ENCODE measurements at places on chromosomes 6 and 20. TPM values are rescaled to one million over a fixed set of nuclear protein-coding genes. Genes with fewer than 3 reads are reported as not detected.
A peak's percentile ranks its signal among the peaks of the same experiment; 100 is the strongest.

DNA sequence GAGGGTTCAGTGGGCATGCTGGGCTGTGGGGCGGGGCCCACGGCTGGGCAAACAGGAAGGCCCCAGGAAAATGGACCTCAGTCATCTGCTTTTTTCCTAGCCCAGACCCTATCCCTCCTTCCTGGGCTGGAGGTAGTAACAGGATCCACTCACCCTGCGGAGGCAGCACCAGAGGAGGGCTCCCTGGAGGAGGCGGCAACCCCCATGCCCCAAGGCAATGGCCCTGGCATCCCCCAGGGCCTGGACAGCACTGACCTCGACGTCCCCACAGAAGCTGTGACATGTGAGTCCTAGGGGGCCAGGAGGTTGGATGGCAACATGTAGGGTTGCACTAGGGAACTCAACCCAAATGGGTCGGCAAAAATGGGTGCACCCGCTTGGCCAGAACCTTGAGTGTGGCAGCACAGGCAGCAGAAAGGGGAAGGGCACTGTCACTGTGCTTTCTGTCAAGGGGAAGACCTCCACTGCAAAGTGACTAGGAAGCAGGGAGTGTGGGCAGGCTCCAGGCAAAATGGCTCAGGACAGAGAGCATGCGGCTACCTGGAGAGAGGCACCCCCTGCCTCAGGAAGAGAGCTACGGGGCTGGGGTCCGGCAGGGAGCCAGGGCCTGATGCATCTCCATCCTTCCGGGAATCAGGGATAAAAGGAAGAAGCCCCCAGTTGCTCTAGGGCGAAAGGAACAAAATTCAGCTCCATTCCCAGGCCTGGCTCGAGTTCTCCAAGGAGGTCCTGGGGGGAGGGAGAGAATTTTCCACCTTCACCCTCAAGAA lies 7.9 kb downstream of the MDFI start:
- DNase-seq = no peak

GPX5 gene
- total RNA-seq = not detected

HLA-DQB1 gene
- total RNA-seq = 3.5 TPM

GRCh38 chr6:33721508-33721907 lies 10.0 kb upstream of the UQCC2 start:
- DNase-seq = no peak

DNA sequence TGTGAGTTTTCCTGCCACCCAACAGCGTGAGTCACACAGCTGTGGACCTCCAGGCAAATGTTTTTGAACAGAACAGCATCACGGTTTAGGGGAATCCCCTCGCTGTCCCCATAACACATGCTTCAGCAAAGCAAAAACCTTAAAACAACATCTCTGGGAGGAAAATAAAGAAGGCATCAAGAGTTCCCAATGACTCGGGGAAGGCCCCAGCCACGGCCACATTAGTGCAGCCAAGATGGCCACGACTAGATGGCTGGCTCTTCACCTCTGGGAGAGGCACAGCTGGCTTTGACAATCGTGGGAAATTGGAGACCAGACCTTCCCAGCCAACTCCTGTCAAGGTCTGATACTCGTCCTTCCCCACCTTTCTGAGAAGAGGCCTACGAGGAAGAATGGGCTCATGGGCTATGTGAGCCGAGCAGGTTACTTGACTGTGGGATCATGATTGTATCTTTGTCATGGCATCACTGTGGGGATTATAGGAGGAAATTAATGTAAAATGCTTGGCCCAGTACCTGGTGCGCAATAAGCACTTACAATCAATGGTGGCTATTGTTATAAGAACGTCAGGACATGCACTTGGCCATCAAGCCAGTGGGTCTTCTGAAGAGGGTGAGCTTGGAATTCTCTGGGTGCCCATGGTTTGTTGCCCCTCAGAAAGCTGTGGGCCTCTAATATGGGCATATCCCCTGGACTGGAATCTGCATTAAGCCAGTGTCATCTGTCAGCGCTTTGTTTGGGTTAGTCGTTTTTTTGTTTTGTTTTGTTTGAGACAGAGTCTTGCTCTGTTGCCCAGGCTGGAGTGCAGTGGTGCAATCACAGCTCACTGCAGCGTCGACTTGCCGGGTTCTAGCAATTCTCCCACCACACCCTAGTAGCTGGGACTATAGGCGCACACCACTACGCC lies 43.6 kb downstream of the FGD2 start:
- peak; percentile 30 for DNase-seq

- no peak for DNase-seq
Observed at GRCh38 chr20:59466107-59466815, 138.1 kb upstream of the PHACTR3 start.

COL11A2 gene
- total RNA-seq = 0.11 TPM

GRCh38 chr6:39769012-39769411 lies 23.2 kb upstream of the DAAM2 start:
- DNase-seq = no peak

TFAP2B gene
- not detected for total RNA-seq

DNA sequence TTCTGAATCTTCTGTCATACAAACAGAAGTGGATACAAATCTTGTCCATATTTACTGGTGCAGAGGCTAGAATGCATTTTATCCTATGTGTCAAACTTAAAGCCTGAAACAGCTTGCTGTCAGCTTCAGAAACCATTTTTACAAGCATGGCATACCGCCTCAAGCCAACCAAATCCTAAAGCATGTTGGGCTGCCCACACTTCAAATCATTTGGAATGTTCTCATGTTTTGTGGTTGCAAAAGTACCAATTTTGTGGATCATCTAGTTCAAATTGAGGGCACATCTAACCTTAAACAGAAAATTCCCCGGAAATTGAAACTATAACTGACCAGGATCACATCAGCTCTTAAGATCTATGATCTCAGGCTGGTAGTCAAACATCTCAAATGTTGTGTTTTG lies 3.2 kb downstream of the GPR63 start:
- DNase-seq = no peak

- no peak for DNase-seq
Observed at GRCh38 chr6:126620719-126621118, 280.8 kb downstream of the CENPW start.

- no peak for DNase-seq
Observed at GRCh38 chr20:63772781-63773518, 33.4 kb downstream of the SLC2A4RG start.

DNA sequence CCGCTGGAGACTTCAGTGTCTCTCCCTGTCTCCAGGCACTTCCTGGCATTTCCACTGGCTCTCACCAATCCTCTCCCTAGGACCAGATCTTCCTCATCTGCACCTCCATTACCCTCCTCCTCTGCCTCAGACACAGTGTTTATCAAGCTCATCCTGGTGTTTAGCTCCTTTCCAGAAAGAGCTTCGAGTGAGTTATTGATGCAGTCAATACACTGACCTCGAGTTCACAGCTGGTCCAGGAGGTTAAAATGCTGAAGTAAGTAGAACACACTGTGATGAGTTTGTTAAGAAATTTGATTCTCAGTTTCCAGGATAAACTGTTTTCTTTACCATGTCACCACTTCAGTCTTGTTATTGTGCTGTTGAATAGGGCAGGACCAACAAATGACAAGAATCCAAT lies 42.1 kb upstream of the ARMC2 start:
- no peak for DNase-seq

GRCh38 chr6:20159781-20160540 lies 52.3 kb downstream of the MBOAT1 start:
- DNase-seq = no peak

- DNase-seq = no peak
Observed at GRCh38 chr20:1805816-1806215, 89.4 kb upstream of the SIRPA start.

HSPA1L gene
- total RNA-seq = not detected

- no peak for DNase-seq
Observed at GRCh38 chr6:127514773-127515227, 4.3 kb downstream of the MTCL3 start.

- no peak for DNase-seq
Observed at GRCh38 chr6:38415231-38416005, 224.3 kb downstream of the BTBD9 start.

SYNCRIP gene
- 25.3 TPM for total RNA-seq

GRCh38 chr20:1555952-1556351 lies 1.6 kb downstream of the SIRPD start:
- no peak for DNase-seq

C6orf141 gene
- total RNA-seq = not detected

- DNase-seq = no peak
Observed at GRCh38 chr6:7108196-7108963, 619 bp downstream of the RREB1 start.

SNAP91 gene
- total RNA-seq = 0.64 TPM

DNA sequence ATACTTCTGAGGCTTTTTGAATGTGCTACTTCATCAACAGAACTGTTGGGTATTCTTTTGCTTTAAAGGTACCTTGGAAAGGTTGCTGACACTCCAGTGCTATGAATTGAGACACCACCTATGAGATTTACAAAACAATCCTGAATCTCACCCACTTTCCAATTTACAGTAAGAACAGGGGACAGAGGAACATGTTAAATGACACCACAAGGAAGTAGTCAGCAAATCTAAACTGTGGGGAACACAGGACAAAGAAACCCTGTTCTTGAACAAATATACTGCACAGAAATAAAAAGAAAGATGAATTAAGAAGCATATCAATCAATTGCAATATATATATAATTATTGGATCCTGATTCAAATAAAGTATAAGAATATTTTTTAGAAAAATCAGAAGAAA lies 216.7 kb upstream of the ARID1B start:
- no peak for DNase-seq

SCRT2 gene
- total RNA-seq = not detected

CENPB gene
- 173 TPM for total RNA-seq

C6orf52 gene
- not detected for total RNA-seq

GRCh38 chr20:35992713-35993335 lies 24.4 kb downstream of the CNBD2 start:
- no peak for DNase-seq

DNA sequence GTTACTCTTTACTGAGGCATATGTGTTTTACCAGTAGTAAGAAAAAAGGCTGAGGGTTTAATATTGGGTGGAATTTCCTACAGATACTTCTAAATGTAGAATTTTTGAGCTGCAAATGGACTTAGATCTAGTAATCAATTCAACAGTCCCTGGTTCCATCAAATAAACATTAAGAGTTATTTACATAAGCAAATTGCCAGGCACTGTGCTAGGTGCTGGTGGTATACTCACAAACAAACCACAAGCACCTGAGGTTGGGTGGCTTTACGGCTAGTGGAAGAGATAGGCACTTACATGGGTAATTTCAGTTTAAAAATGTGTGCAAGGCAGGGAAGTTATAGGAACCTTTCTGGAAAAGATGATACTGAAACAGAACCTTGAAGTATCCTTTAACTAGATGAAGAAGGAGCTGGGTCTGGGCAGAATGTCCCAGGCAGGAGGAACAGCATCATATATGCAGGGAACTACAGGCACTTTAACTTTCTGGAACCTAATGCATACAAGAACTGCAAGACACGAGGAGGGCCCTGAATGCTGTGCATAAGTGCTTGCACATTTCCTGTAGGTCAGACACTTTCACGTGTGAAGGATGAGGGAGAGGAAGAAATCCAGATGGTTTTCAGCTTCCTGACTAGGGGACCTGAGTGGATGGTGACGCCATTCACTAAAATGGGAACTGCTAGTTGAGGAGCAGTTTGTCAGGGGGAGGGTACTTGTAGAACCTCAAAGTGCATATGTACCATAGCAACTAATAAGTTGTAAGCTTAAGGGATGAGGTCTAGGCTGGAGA lies 4.5 kb downstream of the CCN6 start:
- DNase-seq = no peak

- no peak for DNase-seq
Observed at GRCh38 chr6:44104481-44105021, 22.7 kb downstream of the MRPL14 start.

SDC4 gene
- 63.8 TPM for total RNA-seq

DNMT3B gene
- 0.75 TPM for total RNA-seq

DNA sequence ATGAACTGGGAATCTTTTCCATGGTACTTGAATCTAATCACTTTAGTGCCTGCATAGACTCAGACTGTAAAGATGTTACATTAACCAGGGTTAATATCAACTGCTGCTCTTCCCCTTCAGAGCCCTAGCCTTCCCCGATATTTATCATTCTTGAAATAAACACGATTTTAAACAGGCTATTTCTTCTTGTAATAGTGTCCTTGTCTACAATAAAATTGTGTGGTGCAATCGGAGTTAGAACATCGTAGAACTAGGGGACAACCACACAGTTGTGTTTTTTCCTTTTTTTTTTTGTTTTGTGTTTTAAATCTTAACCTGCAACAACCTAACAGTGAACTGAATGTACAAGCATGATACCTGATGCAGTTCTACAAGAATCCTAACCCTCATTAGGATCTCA lies 4.5 kb downstream of the GJA1 start:
- DNase-seq = no peak

GABRR1 gene
- total RNA-seq = not detected

DNA sequence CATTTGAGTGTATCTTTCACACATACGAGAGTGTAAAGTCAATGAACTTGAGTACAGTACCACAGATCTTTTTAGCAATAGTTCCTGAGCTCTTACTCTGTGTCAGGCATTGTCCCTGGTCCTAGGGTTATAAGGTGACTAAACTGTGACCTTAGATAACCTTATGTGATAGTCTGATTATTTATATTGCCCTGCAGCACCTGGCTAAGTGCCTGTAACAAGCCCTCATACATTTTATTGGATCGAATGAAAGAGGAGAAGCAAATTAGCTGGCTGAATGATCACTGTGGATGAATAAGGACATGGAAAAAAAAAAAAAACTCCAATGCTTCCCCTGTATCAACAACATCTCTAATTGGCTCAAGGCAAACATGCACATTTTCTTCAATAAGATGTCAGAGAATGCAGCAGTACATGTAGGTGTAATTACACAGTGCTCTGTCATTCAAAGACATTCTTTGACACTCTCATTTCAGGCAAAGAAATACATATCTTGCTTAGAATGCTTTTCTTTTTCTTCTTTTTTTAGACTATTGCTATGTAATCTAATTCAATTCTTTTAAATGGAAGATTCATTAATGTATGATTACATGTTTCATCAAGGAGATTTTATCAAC lies 153.4 kb downstream of the PHACTR1 start:
- no peak for DNase-seq

F13A1 gene
- 91.9 TPM for total RNA-seq

DNA sequence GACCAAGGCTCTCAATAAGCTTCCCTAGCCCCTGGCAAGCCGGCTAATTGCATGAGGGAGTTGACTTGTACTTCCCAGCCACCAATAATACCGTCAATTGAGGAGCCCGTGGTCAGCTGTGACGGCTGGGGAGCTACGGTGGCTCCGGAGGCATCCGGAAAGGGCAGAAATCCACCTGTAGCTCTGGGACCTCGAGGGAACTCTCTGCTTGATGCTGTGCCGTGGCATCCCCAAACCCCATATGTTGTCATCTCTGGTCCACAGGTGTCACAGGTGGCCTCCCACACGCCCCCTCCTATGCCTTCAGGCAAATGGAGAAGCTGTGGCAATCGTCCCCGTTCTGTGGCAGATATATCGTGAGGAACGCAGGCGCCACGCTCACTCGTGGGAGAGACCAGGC lies 5.5 kb upstream of the KCNQ2 start:
- no peak for DNase-seq

GRCh38 chr6:150906641-150907326 lies 41.3 kb downstream of the MTHFD1L start:
- DNase-seq = no peak

SCGN gene
- not detected for total RNA-seq
